ENCODE measurements at places on chromosomes 2 and 18.

- no peak for DNase-seq
Measured at GRCh38 chr18:57131101-57131500, 15.8 kb upstream of the BOD1L2 start.

DNA sequence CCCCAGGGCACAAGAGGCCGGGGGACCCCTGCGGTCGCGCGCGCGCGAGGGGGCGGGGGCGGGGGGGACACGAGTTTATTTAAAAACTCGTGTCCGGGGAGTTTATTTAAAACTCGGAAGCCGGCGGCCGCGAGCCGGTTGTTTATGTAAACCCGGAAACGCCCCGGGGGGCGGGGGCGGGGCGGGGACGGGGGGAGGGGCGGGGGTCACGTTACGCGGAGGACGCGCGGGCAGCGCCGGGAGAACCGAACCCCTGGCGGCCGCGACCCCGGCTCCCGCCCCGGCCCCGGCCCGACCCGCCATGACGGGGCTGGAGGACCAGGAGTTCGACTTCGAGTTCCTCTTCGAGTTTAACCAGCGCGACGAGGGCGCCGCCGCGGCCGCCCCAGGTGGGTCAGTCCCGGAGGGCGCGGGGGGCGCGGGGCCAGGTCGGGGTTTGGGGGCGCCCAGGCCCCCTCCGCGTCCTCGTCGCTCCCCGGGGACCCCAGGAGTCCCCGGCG lies 4.4 kb downstream of the NFATC1 start:
- DNase-seq, result peak; percentile 46

- DNase-seq, result no peak
Measured at GRCh38 chr2:85429213-85429923, 10.9 kb downstream of the SH2D6 start.

DNA sequence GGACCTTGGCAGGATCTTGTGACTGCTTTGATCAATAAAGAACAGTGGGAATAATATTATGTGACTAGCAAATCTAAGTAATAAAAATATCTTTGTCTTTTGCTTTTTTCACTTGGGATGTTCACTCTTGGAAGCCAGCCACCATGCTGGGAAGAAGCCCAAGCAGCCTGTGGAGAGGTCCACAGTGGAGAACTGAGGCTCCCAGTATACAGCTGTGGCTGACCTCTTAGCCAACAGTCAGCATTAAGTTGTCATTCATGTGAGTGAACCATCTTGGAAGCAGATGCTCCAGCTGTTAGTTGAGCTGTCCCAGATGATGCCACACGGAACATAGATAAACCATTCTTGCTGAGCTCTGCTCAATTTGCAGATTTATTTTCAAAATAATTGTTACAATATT lies 160.0 kb downstream of the OSR1 start:
- DNase-seq, result no peak

DNA sequence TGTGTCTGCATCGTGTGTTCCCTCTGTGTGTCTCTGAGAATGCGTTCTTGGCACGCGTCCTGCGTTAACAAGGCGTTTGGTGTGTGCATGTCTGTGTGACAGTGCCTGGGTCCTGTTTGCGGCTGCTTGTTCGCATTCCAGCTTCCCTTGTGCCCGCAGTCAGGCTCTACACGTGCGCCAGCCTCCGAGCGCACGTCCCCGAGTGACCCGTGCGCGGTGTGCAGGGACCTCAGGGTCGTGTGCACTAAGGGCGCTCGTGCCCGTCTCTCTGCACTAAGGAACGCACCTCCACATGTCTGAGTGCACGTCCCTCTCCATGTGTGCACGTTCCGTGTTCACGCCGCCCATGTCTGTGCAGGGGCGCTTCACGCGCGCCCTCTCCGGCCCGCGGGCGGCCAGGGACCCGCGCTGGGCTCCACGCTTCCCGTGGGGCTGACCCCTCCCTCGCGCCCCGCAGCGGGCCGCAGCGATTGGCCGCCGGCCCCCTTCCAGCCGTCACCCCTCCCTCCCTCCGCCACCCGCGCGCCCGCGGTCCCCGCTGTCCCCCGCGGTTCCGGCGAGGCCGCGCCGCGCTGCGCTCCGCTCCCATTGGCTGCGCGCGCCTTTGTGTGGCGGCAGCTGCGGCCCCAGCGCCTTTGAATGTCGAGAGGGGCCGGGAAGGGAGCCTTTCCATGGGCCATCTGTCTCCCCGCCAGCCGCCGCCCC lies 229.4 kb downstream of the HAUS1 start:
- DNase-seq, result no peak

- no peak for DNase-seq
Measured at GRCh38 chr2:178208817-178209216, 14.5 kb downstream of the OSBPL6 start.

GRCh38 chr18:36650906-36651305 lies 177.9 kb downstream of the TPGS2 start:
- DNase-seq, result no peak

DNA sequence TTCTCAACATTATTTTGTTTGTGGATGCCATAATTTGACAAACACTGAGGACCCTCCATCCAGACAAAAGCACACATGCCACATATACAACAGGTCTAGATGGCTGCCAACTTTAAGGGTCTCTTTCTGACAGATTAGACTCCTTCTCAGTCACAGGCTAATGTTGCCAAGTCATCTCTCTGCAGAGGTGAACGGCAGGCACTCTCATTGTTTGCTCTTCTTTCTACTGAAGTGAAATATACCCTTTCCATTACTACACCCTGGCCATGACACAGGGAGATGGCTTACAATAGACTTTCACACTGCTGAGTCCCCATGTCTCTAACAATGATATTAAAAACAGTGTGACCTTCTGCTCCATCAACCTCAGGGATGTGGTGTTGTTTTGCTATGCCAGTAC lies 47.5 kb upstream of the ZNF397 start:
- no peak for DNase-seq

DNA sequence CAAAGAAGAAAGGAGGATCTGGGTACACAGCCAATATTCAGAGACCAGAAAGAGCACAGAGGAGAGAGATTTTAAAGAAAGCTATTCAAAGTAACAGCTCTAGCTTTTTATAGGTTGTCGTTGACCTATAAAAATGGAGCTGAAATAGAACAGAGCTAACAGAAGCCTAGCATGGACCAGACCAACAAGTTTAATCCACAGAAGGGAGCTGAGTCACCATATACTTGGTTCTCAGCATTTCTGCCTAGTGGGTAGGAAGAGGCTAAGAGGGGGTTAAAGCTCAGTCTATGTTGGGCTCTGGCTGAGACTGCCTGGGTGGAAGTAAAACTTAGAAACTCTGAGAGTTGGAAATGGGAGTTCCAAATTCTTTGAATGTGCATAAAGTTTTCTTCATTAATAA lies 678.0 kb upstream of the CDH2 start:
- DNase-seq, result no peak

DNA sequence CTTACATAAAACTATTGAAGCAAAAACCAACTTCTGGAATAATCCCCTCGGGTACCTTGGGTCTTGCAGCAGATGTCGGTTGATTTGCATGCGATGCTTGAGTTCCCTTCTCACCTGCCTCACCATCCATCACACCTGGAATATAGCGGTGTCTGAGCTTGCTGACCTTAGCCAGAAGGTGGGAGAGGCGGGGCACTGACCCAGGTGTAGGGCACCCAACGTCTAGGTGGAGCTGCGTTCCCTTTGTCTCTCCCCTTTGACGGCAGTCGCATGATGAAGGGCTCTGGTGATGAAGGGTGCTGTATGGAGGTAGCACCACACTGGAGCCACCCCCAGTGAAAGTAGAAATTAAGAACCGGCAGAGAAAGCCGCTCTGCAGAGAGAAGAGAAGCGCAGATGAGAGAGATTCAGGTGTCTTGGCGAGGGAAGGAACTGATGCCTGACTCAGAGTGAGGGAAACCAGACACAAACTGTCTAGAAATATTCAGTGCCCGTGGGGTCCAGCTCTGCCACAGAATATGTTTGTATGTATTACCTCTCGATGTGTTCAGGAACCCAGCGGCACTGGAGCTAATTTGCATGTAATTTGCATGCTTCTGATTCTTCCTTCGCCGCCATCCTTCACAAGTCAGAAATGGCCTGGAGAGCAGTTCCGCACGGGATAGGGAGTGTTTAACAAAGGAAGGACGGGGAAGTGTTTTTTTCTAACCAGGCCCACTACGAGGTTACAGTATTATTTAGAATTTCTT lies 19.4 kb upstream of the MBP start:
- DNase-seq, result no peak

DNA sequence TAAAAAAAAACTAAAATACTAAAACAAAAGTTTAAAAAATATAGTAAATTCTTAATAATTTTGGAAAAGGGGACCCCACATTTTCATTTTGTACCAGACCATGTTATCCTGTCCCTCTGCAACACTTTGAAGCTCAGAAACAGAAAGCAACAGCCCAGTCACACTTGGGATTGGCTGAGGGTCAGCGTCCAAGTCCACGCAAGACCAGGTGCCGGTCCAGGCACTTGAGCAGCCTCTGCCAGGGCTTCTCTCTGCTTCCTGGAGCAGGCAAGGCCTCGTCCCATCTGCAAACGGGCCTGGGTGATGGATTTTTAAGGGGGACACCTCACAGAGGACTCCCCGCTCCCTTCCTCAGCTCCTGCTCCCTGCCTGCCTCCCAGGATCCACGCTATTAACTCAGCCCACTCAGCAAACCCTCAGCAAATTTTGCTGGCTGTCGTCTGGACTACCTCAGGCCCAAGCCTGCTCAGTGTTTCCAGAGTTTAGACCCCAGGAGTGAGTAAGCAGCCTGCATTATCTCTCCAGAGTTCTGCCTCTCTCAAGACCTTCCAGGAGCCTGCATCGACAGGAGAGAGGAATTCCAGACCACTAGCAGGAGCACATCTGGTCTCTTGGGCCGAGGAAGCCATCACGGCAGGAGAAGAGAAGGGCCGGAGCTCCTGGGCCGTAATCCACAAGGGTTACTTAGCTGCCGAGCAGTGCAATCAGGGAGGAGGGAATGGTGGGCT lies 88.7 kb upstream of the STPG4 start:
- DNase-seq, result no peak

Measured in T-helper 2 cell (primary cell).